ENCODE measurements at places on chromosomes 13 and 19.

GRCh38 chr19:15181394-15181793, 19.4 kb downstream of the NOTCH3 start:
- no peak for DNase-seq

GRCh38 chr19:23991170-23991569, 76.5 kb downstream of the ZNF726 start:
- DNase-seq: no peak

GRCh38 chr13:73945871-73946270, 188.3 kb downstream of the KLF12 start:
- DNase-seq: no peak

DNA sequence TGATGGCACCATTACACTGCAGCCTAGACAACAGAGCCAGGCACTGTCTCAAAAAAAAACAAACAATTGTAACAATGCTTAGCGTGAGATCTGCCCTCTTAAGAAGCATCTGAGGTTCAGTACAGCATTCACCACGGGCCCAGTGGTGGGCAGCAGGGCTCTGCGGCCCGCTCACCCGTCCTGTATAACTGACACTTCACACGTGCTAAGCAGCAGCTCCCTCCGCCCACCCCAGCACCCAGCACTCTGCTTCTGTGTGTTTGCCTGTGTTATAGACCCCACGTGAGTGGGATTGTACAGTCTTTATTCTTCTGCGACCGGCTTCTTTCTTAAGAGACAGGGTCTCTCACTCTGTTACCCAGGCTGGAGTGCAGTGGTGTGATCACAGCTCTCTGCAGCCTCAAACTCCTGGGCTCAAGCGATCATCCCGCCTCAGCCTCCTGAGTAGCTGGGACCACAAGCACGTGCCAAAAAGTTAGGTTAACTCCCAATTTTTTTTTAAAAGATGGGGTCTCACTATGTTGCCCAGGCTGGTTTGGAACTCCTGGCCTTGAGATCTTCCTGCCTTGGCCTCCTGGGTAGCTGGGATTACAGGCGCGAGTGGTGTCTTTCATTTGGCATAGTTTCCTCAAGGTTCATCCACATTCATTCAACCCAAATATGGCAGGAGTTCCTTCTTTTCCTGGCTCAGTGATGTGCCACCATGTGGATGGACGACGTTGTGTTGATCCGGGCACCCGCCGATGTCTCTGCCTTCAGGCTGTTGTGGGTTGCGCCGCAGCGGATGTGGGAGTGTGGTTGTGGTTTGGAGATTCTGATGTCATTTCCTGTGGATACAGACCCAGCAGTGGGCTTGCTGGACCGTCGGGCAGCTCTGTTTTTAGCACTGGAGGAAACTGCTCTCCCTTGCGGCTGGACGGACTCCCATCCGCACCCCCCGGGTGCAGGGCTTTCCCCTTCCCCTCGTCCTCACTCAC, 170.0 kb downstream of the KDM4B start:
- peak; percentile 52 for DNase-seq

GRCh38 chr13:25727810-25728209, 324.0 kb downstream of the SHISA2 start:
- DNase-seq: no peak

GRCh38 chr19:35869327-35870123, 1.2 kb downstream of the APLP1 start:
- DNase-seq: peak; percentile 86

DNA sequence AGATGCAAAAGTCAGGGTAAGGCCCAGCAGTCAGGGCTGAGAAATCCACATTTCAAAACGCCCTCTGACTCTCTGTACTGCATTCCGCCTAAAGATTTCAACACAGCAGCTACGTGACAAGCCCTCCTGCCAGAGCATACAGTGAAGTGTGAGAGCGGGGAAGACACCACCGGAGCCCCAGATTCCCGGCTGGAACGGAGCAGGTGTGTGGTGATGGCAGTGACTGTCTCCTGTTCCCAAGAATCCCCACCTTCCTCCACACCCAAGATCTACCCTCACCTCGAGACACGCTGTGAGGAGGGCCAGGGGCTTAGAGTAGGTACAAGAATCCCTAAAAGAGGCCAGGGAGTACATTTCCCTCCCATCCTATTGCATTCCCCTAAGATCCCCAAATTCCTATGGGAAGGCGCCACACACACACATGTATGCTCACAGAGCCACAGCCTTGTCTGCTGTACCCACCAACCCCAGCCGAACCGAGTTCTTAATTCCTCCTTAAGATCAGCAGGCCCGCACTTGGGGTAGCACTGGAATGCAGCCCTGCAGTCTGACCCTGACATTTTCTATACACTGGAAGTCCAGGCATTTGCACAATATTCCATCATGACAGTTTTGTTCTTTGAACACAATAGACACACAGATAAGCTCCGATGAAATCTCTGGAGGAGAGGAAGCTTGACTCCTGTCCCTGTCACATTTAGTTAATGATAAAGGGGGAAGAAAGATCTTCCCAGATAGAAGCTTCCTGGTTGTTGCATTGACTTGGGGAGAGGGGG, 102.9 kb downstream of the FOXO1 start:
- DNase-seq: no peak
